Stimulated activated CD4-positive, alpha-beta T cell treated with anti-CD3 and anti-CD28 coated beads, TNF-alpha, amount 100 ng/mL, for 4 hours (primary cell): ENCODE measurements at places on chromosomes 11 and 22.

GRCh38 chr11:117996058-117996457 lies 9.9 kb downstream of the IL10RA start:
- DNase-seq: no peak

- DNase-seq: peak; percentile 41
Measured at GRCh38 chr22:22692707-22693530, 48.5 kb downstream of the GGTLC2 start.

GRCh38 chr11:76918941-76919386 lies 58.2 kb downstream of the ACER3 start:
- DNase-seq: no peak

- DNase-seq: no peak
Measured at GRCh38 chr11:5124891-5125620, 13.1 kb downstream of the OR52A5 start.

DNA sequence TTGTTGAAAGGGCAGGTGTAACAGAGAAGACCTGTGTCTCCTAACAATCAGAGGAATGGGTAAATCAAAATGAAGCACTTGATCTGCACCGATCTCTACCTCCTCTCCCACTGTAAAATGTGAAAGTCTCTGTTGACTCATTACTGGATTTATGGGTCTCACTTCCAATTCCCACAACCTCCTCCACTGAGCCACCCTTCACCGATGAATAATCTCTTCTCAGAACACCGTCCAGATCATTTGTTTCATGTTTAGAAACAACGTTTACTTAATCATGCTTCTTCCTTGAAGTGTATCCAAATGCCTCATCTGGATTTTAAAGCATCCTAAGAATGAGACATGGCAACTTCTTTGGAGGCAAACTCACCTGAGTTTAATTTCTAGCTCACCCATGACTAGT lies 643.6 kb downstream of the ETS1 start:
- no peak for DNase-seq

- no peak for DNase-seq
Measured at GRCh38 chr22:17110791-17111550, 10.2 kb downstream of the TMEM121B start.

DNA sequence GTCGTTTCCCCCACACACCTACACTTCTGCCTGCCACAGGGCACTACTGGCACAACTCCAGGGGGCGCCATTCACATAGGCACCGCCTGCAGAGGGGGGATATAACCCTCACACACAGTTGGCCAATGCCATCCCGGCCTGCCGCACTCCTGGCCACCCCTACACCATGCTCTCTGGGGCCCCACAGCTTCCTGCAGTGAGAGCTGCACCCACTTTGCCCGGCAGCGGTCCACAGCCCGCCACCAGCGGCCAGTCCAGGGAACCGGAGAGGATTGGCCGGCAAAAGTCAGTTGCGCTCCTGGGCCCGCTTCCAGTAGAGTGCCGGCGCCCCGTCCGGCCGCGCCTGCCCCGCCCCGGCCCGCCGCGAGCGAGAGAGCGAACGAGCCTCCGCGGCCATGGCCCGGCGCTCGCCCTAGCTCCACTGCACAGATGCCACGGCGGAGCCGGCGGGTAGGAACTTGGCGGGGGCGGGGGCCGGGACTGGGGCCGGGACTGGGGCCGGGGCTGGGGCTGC lies 25.6 kb upstream of the SUSD2 start:
- DNase-seq: no peak

DNA sequence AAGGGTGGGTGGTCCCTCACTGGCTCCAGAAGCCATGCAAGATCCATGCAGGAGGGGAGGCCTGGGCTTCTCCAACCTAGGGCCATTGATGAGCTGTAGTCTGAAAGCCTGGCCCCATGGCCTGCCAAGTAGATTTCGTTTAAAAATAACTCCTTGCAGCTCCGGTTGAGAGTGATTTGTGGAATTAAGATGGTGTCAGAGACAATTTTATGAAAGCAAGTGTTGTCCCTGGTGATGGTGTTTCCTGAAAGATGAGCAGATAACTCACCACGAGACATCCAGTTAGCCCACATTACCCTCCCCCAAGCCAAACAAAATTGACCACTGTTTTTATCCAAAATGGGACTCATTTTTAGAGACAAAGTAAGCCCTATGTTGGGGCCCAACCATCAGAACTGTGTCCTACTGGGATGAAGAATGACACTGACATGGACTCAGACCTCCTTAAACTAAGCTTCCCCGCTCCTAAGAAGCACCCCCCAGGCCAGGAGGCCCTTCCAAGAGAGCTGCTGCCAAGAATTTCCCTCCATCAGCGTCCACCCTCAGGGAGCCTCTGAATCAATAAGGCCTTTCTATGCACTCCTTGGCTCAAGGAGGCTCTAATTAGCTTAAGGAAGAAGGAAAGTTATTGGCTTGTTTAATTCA lies 174.2 kb upstream of the NCAM1 start:
- no peak for DNase-seq

GRCh38 chr11:86933891-86934581 lies 21.2 kb downstream of the FZD4 start:
- no peak for DNase-seq

GRCh38 chr11:76734456-76735420 lies 48.4 kb upstream of the TSKU start:
- no peak for DNase-seq

GRCh38 chr11:83249972-83250593 lies 36.1 kb downstream of the CCDC90B start:
- DNase-seq: no peak

DNA sequence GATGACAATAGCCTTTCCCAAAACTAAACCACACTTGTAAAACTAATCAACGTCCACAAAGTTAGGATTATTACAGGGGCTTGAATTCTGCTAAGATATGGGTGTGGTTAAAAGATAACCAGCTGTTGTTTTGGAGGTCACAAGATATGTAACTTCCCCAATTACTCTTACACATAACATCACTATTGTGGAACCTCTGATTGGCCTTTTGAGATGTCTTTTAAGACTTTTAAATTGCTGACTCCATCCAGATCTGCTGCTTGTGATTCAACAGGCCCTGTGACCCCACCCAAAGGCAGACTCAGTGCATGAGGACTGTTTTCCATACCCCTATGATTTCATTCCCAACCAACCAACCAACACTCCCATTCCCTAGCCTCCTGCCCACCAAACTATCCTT lies 893.9 kb downstream of the OPCML start:
- DNase-seq: no peak

DNA sequence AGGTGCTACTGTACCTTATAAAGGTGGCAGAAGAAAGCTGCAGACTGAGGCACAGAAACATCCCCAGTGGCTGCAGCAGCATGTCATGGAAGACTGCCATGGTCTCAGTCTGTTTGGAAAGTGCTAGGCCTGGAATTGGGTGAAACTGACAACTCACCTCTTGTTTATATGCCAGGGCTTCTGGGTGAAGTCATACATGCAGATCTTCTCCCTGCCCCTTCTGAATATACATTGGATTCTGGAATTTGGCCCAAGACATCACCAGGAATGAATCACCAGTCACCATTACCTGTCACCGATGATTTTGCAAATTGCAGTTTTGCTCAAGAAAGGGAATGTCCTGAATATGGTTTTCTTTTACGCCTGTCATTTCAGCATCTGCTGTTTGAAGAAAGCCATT lies at the start of gene PLET1:
Gene PLET1 (minus strand): TSS at position 371 of the 400 bp plus-strand sequence. CDS start 271 bp downstream, at position 100.
- DNase-seq: no peak

DNA sequence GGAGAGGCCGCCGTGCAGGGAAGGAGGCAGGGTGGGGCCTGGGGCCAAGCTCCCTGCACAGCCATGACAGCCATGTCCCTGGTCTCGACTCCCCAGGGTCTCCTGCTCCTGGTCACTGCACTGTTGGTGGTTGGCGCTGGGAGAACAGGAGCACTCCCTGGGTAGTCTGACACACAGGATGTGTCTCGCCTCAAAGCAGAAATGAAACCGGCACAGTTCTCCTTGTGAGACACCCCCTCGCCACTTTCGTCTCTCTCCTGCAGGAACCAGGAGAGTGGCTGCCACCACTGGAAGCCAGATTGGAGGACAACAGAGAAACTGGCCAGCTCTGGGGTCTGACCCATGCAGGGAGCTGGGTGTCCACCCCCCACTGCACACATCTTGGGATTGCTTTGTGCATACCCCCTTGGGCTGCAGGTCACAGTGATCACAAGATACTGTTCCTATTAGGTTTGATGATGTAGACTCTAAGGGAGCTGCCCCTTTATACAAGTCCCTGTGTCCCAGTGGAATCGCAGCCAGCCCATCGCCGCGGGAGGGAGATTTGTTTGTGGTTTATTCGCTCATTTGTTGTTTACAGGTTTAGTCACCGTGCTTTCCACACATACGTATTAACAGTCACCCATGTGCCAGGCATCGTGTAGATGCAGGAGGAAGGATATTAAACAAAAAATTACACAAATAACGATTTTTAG lies 27.0 kb upstream of the YWHAH start:
- DNase-seq: no peak

DNA sequence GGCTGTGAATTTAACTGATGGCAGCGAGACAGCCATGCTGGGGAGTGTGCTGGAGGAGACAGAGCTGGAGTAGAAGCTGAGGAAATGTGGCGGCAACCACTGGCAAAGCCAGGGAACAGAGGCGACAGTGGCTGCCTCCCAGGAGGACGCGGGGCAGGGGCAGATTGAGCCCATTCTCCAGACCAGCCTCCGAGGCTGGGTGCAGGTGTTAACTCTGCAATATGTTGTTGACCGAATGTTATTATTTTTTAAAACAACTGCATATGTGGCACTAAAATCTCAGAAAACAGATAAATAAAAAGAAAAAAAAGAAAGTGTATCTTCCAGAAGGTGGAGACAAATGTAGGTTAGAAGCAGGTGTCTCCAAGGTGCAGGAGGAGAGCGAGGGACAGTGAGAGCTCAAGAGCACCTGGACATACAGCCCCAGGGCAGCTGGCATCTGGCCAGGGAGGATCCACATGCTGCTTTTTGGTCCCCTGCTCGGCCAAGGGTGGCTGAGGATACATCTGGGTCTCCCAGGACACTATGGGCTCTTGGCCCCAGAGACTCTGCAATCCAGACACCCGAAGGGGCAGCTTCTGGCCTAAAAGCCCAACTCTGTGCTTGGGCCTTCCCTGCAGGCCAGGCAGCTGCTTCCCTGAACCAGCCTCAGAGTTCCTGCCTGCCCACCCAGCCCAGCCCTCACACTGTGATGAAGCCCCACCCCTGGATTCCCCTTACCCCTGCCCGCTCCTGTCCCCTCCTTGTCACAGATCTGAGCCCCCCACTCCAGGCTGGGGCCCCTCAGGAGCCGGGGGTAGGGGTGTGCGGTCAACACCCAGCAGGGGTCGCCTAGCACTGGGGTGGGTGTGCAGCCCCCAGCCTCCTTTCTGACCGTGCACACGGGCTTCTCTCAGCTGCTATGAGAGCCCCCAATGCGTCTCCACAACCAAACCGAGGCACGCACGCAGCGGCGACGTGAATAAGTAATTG lies 12.9 kb downstream of the RTN4R start:
- no peak for DNase-seq

DNA sequence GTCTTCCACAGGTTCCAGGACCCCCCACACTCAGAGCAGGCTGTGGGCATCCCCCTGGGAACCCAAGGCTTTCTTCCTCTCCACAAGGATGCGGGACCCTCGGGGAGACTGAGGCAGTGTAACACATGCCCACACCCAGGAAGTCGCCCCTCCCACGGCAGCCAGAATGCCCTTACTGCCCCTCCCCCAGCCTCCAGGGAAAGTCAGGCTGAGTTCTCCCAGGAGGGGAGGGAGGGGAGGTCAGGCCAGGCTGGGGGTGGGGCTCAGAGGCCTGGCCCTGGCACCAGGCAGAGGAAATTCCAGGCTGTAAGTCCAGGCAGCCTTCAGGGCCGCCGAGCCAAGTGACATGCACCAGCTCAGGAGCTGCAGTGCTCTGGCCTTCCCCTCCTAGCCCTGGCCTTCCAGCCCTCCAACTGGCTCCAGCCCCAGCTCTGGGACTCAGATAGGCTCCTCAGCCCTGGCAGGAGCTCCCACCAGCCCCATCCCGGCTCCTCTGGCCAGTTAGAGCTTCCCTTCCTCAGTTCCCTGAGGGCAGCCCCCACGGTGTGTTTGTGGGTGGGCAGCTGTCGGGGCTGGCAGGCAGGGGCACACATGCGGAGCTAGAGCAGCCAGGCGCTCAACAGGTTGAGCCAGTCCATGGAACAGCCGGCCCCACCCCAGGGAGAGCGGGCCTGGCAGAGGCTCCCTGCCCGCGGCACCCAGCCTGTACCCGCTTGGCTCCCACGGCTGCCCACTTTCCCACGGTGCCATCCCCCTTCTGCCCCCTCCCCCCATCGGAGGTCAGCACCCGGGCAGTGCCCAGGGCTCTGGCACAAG lies 3.6 kb downstream of the BCL9L start:
- DNase-seq: no peak

GRCh38 chr11:76638270-76639197 lies 32.0 kb downstream of the LRRC32 start:
- DNase-seq: no peak

GRCh38 chr11:32105871-32106560 lies 15.1 kb downstream of the RCN1 start:
- DNase-seq: no peak

DNA sequence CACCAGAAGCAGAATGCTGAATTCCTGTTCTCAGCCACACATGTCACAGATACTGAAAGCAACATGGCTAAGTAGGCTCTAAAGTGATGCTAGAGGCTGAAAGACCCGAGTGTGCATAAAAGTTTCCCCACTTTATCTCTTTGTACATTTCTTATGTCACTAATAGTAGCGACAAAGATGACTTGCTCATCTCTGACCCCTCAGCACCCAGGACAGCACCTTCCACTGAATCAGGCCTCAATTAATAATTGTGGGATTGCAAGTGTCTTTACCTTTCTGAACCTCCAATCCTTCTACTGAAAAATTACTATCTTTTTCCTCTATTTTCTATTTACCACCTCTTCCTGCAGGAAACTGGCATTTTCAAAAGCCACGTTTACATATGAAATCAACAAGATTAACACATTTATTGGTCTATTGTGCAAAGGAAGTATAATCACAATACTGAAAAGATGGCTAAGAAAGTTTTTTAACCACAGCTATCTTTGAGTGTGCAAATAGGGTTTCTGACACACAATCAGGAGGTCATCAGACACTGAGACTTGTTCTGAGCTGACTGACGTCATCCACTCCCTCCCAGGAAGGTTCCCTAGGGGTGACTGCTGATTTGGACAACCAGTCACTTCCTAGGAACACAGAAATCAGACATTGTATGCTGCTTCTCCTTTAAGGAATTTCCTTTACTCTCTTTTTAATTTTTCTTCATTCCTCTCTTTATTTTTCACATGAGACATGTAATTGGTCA lies 213.9 kb upstream of the ISX start:
- DNase-seq: no peak
